ENCODE measurements at places on chromosomes 6 and 20.

- DNase-seq = no peak
Measured at GRCh38 chr6:12844284-12845223, 128.0 kb downstream of the PHACTR1 start.

- DNase-seq = no peak
Measured at GRCh38 chr6:98775205-98775604, 59.2 kb upstream of the POU3F2 start.

- no peak for DNase-seq
Measured at GRCh38 chr20:47253872-47254271, 102.6 kb downstream of the ZMYND8 start.

- peak; percentile 81 for DNase-seq
Measured at GRCh38 chr20:5080384-5080877, 39.3 kb downstream of the PCNA start.

- peak; percentile 39 for DNase-seq
Measured at GRCh38 chr6:1554476-1555310, 55.0 kb upstream of the FOXC1 start.

- DNase-seq = no peak
Measured at GRCh38 chr20:37407573-37408002, 61.6 kb downstream of the SRC start.

DNA sequence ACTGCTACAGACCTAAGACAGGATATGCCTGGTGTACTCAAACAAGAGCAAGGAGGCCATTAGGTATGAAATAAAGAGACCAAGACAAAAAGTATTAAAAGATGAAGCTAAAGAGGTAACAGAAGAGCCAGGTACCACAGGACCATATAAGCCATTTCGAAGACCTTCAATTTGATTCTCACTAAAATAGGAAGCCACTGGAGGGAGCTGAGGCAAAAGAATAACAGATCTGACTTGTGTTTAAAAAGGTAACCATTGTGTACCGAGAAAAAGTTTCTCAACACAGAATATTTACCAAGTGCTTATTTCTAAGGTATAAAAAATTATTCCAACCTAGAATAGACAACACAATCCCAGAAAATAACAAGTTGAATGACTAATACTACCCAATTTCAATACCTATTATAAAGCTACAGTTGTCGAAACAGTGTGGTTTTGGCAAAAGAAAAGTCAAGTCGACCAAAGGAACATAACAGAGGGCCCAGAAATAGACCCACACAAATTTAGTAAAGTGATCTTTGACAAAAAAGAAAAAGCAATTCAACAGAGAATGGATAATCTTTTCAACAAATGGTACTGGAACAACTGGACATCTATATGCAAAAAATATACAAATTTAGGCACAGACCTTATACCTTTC, 125.3 kb upstream of the DST start:
- DNase-seq = no peak

DNA sequence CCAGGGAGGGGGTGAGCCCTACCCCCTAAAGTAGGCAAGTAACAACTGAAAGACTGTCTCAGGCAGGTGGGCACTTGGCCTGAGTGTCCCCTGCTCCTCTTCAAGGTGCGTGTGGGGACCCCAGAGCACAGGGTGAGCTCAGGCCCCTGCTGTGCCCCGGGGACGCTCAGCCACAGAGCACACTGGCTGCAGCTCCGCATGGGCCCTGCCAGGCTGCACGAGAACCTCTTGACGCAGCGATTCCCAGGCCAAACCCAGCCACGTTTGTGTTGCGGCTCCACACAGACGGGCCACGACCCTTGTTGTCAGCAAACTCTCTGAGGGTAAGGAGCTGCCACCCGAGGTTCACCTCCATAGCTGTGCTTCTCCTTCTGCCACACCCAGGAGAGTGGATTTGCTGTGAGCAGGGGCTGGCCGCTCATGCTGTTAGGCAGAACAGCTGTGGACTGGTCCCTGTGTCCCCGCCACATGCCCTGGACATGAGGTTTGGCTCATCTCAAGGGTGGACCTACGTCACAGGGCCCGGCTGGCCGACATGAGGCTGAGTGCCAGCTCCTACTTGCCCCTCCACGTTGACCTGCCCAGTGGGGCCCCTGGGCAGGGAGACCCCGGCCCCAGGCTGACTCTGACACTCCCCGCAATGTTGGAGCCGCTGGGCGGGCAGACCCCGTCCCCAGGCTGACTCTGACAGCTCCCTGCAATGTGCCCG, 29.7 kb upstream of the GATA5 start:
- no peak for DNase-seq

- no peak for DNase-seq
Measured at GRCh38 chr6:79082304-79082703, 4.2 kb upstream of the PHIP start.

GRCh38 chr20:37845241-37845681, 57.7 kb upstream of the VSTM2L start:
- no peak for DNase-seq

GRCh38 chr20:8144282-8145245, 12.5 kb downstream of the PLCB1 start:
- DNase-seq = no peak

DNA sequence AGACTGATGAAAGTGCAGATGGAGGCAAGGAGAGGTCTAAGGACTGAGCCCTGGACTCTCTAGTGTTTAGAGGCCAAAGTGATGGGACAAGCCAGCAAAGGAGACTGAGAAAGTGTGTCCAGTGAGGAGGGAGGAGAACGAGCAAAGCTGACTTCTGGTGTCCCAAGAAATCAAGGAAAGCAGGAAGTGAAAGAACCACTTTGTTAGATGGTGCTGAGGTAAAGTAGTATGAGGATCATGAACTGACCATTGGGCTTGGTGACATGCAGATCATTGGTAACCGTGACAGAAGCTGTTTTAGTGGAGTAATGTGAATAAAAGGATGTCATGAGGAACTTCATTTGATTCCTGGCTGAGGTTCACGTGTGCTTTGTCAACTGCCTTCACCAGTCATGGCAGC, 108.4 kb downstream of the SLX4IP start:
- no peak for DNase-seq

DNA sequence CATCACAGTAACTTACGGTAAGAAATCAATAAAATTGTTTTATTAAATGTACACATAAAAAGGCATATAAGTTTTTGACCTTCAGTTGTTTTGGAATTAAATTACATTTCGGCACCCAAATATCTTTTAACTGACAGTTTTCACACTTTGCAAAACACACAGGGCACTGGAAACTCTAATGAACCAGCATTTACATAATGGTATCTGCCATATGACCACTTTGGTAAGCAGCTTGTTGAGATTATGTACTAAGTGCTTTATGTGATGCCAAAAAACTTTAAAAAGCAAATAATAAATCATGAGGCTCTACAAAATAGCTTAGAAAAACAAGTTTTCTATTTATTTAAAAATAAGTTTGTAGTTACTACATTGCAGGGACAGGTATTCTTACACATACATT, 68.2 kb downstream of the IRAK1BP1 start:
- DNase-seq = no peak

GRCh38 chr6:94099072-94099471, 679.7 kb upstream of the EPHA7 start:
- DNase-seq = no peak

DNA sequence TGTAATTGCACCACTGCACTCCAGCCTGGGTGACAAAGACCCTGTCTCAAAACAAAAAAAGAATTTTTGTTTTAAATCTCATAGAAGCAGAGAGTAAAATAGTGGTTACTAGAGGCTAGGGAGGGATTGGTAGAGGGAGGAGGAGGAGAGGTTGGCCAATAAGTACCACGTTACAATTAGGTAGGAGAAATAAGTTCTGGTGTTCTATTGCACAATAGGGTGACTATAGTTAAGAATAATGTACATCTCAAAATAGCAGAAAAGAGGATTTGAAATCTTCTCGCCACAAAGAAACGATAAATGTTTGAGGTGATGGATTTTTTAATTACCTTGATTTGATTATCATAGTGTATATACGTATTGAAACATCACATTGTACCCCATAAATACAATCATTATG, 27.1 kb upstream of the TOP1 start:
- no peak for DNase-seq

GRCh38 chr6:3664625-3665041, 86.9 kb downstream of the PXDC1 start:
- no peak for DNase-seq

- DNase-seq = no peak
Measured at GRCh38 chr6:84764332-84765049, at the start of gene TBX18. Gene TBX18 (minus strand): TSS chr6:84764598. CDS start chr6:84764181, 417 bp downstream.

GRCh38 chr6:97081010-97081590, 156.6 kb downstream of the KLHL32 start:
- DNase-seq = no peak

- no peak for DNase-seq
Measured at GRCh38 chr20:8834851-8835250, 234.0 kb upstream of the PLCB4 start.

GRCh38 chr6:168803874-168804273, 362.9 kb downstream of the SMOC2 start:
- no peak for DNase-seq

- no peak for DNase-seq
Measured at GRCh38 chr6:113921299-113921904, 49.5 kb downstream of the HDAC2 start.

DNA sequence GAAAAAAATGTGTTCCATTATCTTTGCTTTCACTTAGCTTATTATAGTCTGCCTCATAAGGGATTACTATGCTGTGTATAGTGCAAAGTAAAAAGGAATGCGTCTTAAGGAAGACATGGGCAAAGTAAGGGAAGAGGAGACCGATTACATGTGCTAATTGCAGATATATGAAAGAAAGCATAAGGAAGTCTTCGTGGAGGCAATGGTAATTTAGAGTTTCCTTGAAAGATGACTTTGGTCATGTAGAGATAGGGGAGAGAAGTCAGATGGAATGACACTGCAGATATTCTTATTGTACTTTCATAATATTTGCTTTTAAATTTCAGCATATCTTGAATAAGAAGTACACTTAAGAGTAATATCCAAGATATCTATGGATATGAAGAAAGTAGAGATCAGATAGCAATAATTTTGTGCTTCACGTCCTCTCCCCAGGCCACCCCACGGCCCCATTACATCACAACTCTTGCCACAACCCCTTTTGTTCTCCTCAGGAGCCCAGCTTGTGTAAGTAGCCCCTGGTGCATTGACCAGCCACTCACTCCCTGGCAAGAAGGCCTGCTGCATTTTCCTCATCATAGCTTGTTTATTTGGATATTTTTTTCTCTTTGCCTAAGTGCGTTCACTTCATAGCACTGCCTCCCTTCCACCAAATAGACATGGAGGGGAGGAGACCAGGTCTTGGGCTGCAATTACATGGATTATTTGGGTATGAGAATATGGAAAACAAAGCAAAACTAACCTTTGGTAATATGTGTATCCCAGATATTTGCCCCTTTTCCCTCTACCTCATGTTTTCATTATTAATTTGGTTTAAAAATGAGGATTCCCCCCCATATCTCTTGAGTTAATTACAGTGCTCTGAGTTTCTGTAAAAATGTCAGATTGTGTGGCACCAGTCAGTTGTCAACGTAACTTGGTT, 30.7 kb upstream of the COL10A1 start:
- DNase-seq = no peak

DNA sequence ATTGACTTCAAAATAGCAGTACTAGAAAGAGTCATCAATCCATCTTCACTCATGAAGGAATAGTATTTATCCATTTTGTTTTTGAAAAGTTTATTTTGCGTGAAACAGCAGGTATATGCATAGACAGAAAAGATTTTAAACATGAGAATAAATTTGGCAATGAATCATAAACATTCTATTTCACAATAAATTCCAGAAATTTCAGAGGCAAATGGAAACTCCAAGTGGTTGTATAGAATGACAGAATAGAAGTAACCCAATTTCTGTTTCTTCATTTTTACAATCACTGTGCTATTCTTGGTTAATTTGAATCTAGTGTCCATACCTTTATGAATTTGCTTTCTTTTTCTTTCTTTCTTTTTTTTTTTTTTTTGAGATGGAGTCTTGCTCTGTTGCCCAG, 173.0 kb upstream of the ECI2 start:
- DNase-seq = no peak

DNA sequence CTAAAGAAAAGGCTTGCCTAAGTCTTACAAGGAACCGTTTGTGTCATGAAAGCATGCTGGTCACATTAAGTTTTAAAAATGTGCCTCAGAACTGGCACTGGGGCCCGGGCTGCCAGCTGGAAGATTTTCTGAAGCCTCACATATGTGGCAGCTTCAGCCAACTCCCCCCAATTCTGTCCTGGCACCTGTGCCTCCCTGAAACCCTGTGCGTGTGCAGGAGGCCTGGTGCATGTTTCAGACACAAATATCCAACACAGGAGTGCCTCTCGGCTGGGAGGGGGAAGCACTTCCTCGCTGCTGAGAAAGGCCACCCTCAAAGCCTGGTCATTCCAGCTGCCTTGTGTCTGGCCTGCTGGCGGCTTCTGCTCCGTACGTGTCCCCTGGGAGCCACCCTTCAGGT, 188.5 kb upstream of the SNX9 start:
- DNase-seq = no peak

- no peak for DNase-seq
Measured at GRCh38 chr6:37077191-37077904, 71.9 kb downstream of the FGD2 start.

DNA sequence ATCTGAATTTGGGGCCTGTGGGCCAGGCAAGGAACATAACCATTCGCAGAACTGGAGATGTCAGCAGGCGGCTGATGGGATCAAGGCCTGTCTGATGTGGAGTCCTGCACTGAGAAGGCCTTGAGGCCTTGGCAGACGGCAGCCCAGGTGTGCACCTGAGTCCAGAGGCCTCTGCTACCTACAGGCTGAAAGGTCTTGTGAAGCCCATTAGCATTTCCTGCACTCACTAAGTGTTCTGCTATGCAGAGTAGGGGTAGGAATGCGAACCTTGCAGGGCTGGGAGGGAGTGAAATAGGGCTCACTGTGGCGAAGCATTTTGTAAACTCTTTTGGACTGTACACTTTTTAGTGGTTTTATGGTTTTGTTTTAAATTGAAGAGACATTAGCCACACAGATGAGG, 48.3 kb upstream of the RNF24 start:
- no peak for DNase-seq

- no peak for DNase-seq
Measured at GRCh38 chr6:119444642-119445557, 95.3 kb upstream of the MAN1A1 start.

DNA sequence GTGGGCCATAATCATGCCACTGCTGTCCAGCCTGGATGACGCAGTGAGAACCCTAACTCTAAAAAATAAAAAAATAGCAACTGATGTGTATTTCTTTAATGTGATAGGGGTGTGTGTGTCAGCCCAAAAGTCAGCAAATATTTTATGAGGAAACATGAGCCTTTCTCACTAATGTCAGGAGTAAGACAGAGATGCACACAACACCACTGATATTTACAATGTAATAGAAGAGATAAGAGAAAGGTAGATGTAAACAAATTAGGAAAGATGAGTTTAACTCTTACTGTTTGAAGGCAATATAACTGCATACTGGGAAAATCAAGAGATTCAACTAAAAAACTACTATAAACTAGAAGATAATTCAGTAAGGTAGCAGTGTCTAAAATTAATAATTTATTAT, 100.0 kb upstream of the BEND3 start:
- no peak for DNase-seq

- no peak for DNase-seq
Measured at GRCh38 chr6:137749696-137750211, 117.3 kb upstream of the TNFAIP3 start.

DNA sequence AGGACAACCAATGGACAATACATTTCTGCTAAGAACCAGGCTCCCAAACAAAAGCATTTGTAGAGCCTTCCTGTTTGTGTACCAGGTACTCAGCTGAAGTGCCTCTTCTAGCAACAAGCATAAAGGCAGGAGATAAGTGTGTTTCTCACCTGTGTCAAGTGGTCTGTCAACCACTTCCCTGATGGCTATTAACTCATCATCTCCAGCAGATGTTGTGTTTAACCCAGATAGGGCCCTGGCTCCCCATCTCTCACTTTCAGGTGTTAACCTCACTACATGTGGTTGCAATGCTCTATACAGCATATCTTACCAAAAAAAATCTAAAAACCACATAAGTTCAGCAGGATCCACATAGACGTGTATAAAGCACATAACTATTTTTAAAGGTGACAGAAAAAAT, 9.6 kb upstream of the IL17A start:
- no peak for DNase-seq
